NCI-H1930 (cell line): ENCODE measurements at places on chromosomes 11 and 22.

- DNase-seq: no peak
These were observed 37.4 kb upstream of the TPBGL start for GRCh38 chr11:75203138-75203537.

DNA sequence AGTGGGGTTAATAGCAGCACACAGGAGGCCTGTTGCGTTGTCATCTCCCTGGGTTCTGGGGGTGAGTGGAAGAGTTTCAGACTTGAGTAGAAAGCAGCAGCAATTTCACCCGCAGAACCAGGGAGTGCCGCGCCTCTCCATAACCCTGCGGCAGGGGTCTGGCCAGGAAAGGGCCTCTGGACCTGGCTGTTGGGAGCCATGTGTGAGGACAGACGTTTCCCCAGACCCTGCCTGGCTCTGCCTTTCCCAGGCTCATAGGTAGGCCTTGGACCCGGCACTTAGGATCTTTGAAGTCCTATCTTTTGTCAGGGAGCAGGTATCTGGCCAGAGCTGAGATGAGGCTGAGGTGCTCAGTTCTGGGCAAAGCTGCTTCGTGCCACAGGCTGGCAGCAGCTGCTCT, 106.6 kb upstream of the PARVA start:
- no peak for DNase-seq

GRCh38 chr11:64654958-64655541, 64.0 kb downstream of the SLC22A12 start:
- DNase-seq: no peak

DNA sequence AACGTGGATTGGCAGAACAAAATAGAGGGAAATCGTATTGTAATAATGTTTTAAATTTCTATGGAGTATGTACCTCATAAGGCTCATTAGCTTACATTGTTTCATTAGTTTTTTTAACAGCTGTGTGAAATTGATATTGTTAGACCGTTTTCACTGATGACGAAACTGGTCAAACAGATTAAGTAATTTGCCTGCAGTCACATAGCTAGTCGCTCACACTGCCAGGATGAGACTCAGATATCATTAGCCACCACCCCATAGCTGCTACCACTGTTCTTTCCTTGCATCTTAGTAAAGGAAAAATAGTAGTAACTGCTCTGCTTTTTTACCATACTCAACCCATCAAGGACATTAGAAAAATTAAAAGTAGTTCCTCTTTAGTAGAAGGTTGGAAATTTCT, 64.0 kb downstream of the DKK3 start:
- no peak for DNase-seq

DNA sequence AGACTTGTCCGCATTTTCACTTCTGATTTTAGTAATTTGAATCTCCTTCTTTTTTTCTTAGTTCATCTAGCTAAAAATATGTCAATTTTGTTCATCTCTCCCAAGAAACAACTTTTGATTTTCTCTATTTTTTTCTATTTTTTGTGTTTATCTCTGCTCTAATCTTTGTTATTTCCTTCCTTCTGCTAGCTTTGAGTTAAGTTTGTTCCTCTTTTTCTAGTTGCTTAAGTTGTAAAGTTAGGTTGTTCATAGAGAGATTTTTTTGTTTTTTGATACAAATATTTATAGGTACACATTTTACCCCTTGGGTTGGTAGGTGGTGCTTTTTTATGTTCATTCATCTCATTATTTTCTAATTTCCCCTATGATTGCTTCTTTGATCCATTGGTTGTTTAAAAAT, 22.1 kb upstream of the XKR3 start:
- no peak for DNase-seq

GRCh38 chr11:68282141-68282860, 10.5 kb upstream of the C11orf24 start:
- no peak for DNase-seq

DNA sequence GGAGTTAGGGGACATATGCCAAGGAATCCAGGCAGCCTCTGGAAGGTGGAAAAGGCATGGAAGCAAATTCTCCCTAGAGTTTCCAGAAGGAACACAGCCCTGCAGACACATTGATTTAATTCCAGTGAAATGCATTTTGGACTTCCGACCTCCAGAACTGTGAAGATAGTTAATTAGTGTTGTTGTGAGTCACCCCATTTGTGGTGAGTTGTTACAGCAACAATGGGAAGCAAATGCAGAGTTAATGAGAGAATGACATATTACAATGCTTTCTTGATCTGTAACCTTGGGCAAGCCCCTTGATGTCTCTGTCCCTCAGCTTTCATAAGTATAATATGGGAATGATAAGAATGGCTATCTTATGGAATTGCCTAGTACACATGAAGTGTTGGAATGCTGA, 178.7 kb downstream of the KIRREL3 start:
- no peak for DNase-seq

DNA sequence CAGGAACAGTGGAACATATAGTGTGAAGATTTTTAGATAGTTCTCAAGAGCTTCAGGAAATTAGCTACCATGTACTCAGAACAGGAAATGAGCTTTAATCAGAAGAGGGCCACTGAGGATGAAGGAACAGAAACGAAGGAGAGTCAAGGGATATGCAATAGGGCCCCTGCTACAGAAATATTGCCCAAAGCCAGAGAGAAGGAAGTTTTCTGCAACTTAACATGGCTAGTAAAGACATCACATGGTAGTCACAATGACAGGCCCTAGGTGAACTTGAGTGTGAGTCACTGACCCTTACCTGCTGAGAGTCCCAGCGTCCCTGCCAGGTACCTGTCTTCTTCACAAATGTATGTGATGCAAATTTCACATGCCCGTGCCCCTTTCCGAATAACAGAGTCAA, 25.2 kb upstream of the CARD16 start:
- DNase-seq: no peak

GRCh38 chr11:122979103-122979814, 2.4 kb downstream of the BSX start:
- DNase-seq: no peak

DNA sequence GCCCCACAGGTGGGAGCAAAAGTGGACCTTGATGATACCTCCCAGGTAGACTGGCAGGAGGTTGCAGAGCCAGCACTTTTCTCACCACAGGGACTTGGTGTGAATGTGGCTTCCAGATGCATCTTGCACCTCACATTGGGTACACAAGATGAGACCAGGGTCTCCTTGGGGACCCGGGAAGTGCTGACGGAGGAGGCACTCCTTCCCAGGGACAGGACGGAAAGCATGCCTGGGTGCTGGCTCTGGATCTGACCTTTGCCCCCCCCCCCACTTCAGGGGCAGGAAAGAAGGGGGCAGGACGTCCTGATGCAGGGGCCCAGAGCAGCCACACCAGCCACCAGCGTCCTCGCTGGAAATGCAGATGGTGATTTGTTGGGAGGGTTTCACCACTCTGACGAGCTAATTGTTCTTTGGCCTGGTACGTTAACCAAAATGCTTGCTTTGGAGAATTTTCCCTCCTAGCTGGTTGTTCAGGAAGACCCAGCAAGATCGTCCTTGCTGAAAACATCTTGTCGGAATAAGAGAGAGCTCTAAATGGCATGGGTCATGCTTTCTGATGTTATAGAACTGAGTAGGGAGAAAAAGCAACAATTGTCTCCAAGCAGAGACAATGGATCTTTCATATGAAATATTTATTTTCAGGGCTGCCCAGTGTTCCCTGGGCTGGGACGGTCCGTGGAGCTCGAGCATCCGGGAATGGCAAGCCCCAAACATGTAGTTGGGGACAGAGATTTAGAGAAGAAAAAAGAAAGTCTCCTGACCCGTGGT, 74.4 kb upstream of the PPARA start:
- no peak for DNase-seq

GRCh38 chr11:54930930-54931329, 224.3 kb downstream of the OR4A5 start:
- no peak for DNase-seq

GRCh38 chr11:121449123-121449522, 3.0 kb upstream of the SORL1 start:
- no peak for DNase-seq

DNA sequence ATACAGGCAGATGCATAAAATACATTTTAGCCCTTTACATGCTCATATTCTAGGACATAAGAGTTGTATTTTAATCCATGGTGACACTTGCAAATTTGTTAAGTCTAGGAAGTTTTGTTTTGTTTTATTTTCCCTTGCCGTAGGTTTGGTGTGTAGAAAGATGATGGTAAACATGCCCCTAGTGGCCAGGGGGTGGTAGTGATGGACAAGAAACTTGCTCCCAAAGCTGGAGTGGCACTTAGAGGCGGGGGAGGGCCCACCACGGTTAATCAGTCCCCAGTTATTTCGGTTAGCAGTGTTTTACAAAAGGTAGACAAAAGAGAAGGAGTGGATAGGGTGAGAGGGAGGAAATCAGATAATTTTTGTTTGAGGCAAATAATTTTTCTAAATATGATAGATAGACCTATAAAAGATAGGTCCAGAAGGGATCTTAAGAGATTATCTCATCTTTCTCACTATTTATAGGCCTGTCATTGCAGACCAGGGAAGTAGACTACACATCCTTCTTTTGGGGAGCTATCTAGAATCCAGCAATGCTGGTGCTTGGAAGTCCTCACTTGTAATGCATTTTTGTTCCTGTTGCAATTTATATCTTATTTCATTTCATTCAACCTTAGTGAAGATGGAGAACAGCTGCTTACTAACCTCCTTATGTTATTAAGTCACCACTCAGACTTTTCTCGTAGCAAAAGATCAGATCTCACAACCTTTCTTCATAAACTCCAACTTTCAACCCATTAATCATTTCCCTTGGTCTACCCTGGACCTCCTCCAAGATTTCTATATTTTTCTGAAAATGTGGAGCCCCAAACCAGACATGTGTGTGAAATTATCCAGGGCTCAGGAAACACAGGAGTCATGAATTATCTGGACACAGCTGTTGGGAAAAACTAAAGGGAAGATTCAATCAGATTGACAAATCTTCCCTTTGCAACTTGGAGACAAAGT, 5.9 kb upstream of the BDNF start:
- no peak for DNase-seq

DNA sequence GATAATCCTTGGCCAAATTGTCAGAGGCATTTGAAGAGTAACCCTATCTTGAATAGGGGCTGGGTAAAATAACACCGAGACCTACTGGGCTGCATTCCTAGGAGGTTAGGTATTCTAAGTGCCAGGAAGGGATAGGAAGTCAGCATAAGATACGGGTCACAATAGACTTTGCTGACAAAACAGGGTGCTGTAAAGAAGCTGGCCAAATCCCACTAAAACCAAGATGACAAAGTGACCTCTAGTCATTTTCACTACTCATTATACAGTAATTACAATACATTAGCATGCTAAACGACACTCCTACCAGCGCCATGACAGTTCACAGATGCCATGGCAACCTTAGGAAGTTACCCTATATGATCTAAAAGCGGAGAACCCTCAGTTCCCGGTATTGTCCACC, 964 bp upstream of the REXO2 start:
- DNase-seq: no peak

GRCh38 chr11:17381156-17381555, 7.3 kb downstream of the KCNJ11 start:
- no peak for DNase-seq

DNA sequence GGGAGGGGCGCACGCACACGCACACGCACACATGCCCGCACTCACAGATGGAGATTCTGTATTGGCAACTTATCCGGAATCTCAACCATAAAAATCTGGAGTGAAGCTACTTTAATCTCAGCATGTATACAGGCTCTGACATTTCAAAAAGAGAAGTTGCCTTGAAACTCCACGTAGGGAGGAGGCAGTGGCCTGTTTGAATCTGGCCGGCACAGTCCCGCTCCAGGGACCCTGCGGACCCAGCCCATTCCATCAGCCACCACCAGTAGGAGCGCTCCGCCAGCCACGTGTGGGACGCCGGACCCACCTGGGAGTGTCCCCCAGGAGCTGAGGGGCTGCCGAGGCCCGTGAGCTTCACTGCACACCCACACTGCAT, 1.9 kb upstream of the SYT8 start:
- no peak for DNase-seq

DNA sequence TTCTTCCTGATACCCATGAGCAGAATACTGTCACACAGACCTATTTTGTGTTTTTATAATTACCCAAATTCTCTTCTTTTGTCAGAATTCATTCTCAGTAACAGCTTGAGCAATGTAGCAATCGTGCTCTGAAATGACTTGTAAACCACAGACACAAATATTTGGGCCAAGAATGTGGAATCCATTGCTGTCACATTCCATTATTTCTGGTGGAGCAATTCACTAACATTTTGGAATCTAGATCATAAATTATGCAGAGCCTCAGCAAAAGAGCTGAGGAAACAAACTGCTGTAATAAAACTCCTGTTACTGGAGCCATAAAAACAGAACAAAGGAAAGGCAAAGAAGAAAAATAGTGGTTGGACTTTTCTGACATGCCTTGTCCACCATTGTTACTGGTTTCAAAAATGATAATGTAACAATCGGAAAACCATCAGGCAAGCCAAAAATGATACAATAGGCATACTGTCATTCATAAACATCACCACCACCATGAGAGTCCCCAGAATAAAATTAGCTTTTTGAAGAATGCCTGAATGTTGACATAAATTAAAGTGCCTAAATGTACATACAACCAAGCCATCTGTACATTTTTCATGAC, 223.4 kb upstream of the PITPNB start:
- no peak for DNase-seq

GRCh38 chr22:23557036-23557435, 23.1 kb downstream of the IGLL1 start:
- DNase-seq: no peak

GRCh38 chr22:22666307-22667091, 22.1 kb downstream of the GGTLC2 start:
- no peak for DNase-seq

GRCh38 chr22:21068681-21069276, 23.0 kb downstream of the LRRC74B start:
- DNase-seq: no peak

GRCh38 chr11:57344826-57345225, 6.7 kb downstream of the P2RX3 start:
- DNase-seq: no peak
